ENCODE measurements at places on chromosomes 2 and 18.

GRCh38 chr2:234142530-234142929, 92.0 kb downstream of the SPP2 start:
- DNase-seq, result no peak

GRCh38 chr2:61727746-61728145, 126.1 kb downstream of the FAM161A start:
- DNase-seq, result no peak

- DNase-seq, result no peak
Observed at GRCh38 chr2:37916512-37917082, 8.5 kb upstream of the RMDN2 start.

- DNase-seq, result no peak
Observed at GRCh38 chr2:23682481-23682880, 244.4 kb downstream of the ATAD2B start.

- DNase-seq, result no peak
Observed at GRCh38 chr18:27723168-27723567, 453.8 kb downstream of the CDH2 start.

GRCh38 chr2:201464547-201464946, 13.0 kb downstream of the STRADB start:
- no peak for DNase-seq

DNA sequence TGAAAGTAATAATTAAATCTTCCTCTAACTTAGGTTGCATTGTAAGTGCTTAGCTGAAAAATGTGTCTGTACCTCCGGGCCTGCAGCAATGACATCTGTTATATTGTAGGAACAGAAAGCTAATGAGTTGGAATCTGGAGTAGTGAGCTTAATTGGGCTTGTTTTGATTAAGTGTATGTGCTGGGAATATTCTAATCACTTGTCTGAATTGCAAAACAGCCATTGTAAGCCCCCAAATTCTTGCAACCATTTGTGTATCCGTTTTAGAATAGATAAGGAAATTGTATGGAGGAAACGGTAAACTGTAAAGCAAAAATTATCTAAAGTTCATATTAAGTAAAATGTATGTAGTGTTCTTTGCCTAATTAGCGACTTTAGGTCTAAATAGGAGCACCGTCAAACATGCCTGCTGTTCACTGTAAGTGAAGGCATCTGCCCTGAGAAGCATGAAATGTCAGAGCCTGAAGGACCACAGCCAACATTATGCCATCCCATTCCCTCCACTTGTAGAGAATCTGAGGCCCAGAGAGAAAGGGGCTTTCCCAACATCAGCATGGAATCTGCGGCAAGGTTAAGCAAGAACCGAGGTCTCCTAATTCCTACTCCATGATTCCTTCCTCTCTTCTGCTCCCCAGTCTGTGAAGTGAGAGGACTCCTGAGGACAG, 466.4 kb downstream of the TDRD15 start:
- no peak for DNase-seq

DNA sequence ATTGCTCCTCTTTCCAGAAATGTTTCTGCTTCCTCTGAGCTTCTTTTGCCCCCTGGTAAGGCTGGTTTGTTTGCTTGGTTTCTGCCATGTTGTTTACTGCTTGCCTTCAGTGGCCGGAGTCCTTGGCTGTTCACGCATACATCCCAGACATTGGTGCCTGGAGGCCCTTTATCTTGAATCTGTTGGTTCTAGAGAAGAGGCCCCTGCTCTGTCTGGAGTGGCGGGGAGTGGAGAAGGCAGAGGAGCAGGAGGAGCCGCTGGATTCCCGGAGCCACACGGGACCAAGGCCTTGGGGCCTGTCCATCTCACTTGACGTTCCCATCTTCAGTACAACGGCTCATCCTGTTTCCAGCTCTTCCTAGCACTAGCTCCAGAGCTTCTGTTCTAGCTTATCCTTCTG, 77.2 kb upstream of the PXDN start:
- DNase-seq, result no peak

- no peak for DNase-seq
Observed at GRCh38 chr2:183383854-183384253, 259.6 kb downstream of the NUP35 start.

- no peak for DNase-seq
Observed at GRCh38 chr18:75132931-75133525, 75.9 kb downstream of the PTGR3 start.

DNA sequence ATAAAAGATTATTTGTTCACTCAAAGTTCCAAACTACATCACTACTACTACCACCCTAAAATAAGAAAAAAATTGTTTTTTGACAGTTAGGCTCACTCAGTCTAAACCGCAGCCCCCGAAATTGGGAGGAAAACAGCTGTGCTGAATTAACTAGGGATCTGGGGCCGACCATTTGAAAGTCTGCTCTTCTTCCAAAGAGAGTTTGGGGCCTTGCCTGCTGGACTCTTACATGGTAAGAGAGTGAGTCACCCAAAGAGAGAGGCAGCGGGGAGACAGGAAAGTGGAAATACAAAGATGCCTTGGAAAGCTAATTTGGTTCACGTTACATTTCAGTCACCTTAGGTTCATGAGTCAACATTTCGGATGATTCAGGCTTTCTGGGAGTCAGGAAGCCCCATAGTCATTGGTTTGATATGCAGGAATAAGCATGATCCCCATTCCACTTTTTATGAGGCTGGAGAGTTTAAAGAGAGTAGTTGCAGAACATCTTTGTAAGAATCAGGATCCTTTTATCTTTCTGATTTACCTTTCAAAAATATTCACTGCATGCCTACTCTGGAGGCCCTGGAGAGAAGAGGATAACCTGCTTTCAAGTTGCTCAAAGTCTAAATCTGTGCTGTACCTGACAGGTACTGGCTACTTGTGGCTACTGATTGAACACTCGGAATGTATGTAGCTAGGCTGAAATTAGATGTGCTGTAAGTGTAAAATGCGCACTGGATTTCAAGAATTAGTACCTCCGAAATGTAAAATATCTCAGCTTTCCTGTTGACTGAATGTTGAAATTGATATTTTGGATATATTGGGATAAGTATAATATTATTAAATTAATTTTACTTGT, 995 bp upstream of the RTN4 start:
- DNase-seq, result peak; percentile 67

DNA sequence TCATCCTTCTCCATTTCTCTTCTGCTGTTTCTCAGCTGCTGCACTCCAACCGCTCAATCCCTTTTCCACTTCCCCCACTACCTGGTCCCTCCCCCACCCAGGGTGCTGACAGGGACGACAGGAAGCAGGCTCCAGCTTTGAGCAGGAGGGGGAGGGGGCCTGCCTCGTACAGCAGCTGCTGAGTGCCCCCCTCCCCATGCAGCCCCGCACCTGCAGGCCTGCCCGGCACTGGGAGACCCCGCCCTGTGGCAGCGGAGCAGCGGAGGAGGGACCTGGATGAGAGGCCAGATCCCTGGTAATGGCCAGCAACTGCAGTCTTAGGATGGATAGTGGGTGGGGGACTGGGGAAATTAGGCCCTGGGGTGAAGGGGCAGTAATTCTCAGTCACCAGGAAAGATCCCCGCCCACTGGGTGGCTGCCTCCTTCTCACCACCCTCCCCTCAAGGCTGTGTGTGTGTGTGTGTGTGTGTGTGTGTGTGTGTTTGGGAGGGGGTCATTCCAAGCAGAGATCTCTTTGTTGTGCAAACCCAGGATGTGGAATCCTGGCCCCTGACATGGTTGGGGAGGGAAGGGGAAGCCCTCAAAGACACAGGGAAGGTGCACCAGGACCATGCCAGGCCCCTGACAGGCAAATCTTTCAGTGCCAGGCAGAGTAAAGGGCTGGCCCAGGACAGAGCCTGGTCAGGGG, 6.8 kb upstream of the CRYBA2 start:
- no peak for DNase-seq

DNA sequence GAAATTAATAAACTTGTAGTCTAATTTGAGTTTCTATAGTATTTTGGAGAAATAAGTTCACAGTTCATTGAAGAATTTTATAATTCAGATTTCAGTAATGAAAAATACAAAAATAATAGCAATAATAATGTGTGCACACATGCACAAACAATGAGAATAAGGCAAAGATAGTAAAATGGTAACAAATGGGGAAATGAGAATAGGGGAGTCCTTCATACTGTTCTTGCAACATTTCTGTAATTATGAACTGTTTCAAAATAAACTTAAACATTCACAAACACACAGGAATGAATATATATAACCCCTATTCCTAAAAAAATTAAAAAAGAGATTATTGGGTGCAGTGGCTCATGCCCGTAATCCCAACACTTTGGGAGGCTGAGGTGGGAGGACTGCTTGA, 63.9 kb downstream of the SPRED2 start:
- DNase-seq, result no peak

- no peak for DNase-seq
Observed at GRCh38 chr2:85862426-85862825, 26.4 kb downstream of the ST3GAL5 start.

DNA sequence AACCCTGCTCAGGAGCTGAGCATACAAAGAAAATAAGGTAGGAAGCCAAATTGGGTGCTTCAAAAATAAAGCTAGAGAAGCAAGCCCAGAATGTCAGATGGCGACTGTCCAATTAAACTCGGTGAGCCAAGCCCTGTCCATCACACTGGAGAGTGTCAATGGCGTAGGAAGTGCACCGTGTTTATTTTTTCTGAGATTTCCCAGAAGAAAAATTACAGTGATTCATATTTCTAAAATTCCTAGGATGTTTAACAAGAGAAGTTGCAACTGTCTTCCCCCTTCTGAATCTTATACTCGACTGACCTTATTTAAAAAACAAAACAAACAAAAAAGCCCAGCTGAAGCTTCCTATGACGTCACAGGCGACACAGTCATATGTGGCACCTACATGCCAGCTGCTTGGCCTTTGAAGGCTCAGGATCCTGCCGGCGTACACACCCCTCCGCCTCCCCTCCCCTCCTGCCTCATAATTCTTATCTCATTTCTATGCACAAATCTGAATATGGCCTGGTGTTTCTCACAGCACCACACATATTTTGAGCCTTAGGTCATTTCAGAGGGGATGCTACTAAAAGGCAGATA, 60.8 kb downstream of the MBP start:
- peak; percentile 98 for DNase-seq

DNA sequence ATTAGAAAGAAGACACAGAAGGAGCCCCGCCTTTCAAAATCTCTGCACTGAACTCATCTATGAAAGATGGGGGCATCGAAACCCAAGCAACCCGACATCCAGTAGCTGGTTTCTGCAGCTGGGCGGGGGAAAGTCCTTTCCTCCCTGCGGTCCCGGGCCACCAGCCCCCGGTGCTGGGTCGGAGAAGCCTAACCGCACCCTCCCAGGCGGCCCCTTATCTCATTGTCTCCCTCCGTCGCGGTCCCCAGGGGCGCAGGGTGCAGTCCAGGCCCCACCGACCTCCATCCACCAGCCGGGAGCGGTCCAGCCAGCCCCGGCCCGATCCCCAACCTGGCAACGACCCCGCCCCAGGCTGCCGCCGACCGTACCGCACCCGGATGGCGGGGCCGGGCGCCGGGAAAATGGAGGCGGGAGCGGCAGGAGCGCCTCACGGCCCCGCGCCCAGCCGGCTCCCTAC, 452 bp downstream of the RAPH1 start:
- no peak for DNase-seq

GRCh38 chr2:216648105-216648504, 14.9 kb downstream of the IGFBP2 start:
- peak; percentile 49 for DNase-seq
